Fibroblast of the aortic adventitia (primary cell): ENCODE measurements at places on chromosomes 2 and 18. TPM values are rescaled to one million over a fixed set of nuclear protein-coding genes. Genes with fewer than 3 reads are reported as not detected.

DNA sequence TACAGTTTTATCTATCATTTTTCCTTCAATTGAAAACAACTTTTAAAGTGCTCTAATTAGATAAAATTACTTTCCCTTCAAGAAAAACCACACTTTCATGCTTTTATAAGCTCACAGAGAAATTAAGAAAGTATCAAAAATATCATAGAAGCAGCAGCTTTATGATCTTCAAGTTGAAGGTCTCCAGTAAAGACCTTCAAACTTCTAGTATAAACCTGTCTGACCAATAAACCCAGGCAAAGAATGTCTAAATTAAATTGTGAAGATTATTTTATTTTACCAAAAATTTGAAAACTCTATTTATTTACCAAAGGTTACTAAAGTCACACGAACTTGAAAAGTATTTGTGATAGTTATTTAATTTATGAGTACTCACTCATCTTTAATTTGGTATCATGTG, 9.3 kb upstream of the SCTR start:
- no peak for DNase-seq

- peak; percentile 76 for DNase-seq
These were observed 84.3 kb downstream of the MCFD2 start for GRCh38 chr2:46831051-46831868.

The KCNF1 gene
- not detected in 2 replicates for total RNA-seq

- DNase-seq, result no peak
These were observed 130.8 kb upstream of the TWIST2 start for GRCh38 chr2:238717084-238717483.

DNA sequence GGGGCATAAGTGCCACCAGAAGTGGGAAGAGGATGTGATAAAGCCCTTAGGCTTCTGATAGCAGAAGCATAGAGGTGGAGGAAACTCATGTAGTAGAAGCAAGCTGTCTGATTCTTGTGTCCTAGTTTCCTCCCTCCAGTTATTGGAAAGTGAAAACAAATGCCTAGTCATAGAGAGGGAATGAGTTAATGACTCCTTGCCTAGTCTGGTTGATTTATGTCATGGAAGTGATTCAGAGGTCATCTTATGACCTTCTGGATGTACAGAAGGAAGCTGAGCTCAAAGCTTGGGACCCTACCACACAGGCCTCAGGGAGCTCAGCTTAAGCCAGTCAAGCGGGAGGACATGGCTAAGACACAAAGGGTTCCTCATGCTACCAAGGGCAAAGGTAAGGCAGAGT, 232.2 kb downstream of the THSD7B start:
- DNase-seq, result no peak

The MEIS1 gene
- 65.0 and 78.2 TPM in 2 replicates for total RNA-seq

The RESP18 gene
- total RNA-seq, result not detected in 2 replicates

The TLX2 gene
- not detected in 2 replicates for total RNA-seq

GRCh38 chr18:59021500-59021899, 118.2 kb upstream of the SEC11C start:
- no peak for DNase-seq

The EFR3B gene
- 0.99 and 1.1 TPM in 2 replicates for total RNA-seq

- DNase-seq, result no peak
These were observed 55.9 kb downstream of the SDC1 start for GRCh38 chr2:20168727-20169696.

DNA sequence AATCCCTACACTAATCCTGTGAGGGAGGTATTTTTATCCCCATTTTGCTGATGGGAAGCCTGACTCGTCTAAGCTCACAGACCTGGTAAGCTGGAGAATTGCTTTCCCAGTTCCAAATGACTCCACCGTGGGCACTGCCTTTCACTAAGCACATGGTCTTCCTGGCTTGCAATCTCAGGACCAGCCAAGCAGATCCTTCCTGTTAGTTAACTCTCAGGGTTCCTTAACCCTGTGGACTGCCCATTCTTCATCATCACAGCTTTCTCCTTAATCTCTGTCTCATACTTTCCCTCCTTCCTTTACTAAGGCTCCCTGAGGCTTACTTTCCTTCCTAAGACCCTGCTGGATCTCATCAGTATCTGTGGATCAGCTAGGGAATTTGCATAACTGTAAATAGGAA, 122.2 kb upstream of the ZEB2 start:
- DNase-seq, result no peak

The OR6B2 gene
- not detected in 2 replicates for total RNA-seq

The TNFRSF11A gene
- total RNA-seq, result 0.08 and 1.1 TPM in 2 replicates

DNA sequence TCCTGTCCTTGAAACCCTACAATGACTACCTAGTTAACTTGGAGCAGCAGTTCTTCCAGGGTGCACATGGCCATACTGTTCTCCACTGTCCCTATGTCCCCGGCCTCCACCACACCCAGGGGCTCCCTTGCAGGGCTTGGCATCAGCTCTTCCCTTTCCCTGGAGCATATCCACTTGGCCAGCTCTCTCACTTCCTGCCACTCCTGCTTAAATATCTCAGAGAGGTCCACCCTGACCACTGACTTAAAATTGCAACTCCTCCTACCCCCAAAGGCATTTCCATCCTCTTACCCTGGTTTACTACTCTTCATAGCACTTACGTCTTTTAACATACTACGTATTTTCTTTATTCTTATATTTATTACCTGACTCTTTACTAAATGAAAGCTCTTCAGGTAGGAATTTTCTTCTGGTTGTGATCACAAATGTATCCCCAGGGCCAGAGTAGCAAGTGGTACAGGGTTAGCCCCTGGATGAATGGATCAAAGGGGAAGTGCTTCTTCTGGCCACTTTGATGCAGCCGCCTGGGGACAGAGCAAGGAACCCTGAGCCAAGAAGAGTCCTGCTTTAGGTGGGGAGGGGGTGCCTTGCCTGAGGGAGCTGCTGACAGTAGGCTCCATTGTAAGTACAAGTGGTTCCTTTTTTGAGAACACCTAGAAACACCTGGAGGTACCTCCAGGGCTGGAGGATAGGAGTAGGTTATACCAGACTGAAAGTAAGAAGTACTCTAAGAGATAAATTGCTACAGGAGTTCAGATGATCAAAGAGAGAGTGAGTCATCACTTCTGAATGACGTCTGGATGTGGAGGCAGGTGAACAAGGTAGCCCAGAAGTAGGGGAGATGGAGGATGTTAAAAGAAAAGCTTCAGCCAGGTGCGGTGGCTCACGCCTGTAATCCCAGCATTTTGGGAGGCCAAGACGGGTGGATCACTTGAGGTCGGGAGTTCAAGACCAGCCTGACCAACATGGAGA, 82.2 kb downstream of the SOCS6 start:
- no peak for DNase-seq

- no peak for DNase-seq
These were observed 79.1 kb upstream of the TANC1 start for GRCh38 chr2:158889135-158889853.

DNA sequence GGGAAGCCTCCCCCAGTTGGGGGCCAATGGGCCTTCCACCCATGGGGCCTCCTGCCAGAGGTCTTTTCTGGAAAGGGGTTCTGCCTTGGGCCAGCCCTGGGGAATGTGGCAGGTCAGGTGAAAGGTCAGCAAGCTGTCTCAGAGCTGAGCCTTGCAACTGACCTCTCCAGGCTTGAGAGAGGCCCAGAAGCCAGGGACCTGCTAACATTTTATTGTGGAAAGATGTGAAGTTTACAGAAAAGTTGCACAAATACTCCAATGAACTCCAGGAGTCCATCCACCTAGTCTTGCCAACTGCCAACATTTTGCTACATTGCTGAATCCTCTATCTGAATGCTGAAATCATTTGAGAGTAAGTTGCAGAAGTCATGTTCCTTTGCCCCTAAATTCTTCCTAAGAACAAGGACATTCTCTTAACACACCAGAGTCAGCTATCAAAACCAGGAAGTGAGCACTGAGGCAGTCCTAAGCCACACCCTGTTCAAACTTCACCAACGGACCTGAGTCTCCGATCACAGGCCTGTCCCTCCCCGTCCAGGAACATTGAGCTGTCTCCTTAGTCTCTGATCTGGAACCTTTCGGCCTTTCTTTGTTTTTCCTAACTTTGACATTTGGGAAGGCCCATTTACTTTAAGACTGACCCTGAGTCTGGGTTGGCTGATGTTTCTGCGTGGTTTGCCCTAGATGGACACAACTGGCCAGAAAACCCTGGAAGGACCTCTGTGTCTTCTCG, 4.0 kb downstream of the SNORC start:
- DNase-seq, result no peak

GRCh38 chr18:38941711-38942561, 1376.3 kb upstream of the CELF4 start:
- DNase-seq, result no peak

The LBH gene
- 21.1 and 61.2 TPM in 2 replicates for total RNA-seq

The TRIM43 gene
- total RNA-seq, result not detected in 2 replicates

GRCh38 chr2:100071335-100072043, 70.9 kb downstream of the AFF3 start:
- DNase-seq, result no peak

The IER3IP1 gene
- 10.5 and 24.8 TPM in 2 replicates for total RNA-seq

DNA sequence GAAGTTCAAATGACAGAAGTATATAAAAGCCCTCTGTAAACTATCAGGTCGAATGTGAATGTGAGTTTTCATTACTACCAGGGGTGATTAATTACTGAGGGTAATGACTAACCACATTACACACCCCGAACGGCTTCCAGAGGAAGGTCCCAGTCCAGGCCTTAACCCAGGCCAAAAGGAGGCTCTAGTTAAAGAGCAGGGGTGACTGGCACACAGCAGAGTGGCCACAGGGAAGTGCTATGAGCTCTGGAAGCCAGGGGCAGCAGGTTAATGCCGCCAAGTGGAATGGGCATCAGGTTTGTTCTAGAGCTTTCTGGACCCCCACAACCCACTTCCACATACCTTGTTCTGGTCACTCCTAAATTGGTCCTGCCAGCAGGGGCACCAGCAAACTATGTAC, 87.7 kb downstream of the BCL11A start:
- no peak for DNase-seq

- DNase-seq, result no peak
These were observed 492.5 kb downstream of the NR4A2 start for GRCh38 chr2:155839991-155840390.

GRCh38 chr2:205995260-205995659, 90.7 kb downstream of the INO80D start:
- no peak for DNase-seq

DNA sequence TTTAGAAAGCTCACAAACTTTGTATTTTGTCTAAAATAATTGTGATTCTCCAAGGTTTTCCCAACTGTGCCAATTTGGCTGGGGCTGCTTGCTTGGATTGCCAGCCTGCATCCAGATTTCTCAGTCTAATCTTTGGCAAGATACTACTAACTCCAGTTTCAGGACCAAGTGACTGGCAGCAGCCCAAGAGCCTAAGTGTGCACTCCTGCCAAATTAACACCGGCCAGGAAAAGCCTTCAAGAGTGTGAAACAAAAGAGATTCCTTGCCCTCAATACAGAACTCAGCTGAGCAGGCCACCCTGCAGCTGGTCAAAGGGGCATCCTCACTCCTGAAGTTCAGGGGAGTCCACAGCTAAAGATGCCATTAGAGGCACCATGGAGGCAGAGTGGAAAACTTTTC, 589.0 kb upstream of the ACVR2A start:
- DNase-seq, result peak; percentile 6

GRCh38 chr2:239945751-239946561, 79.2 kb downstream of the NDUFA10 start:
- DNase-seq, result no peak

- DNase-seq, result peak; percentile 62
These were observed 13.2 kb upstream of the MYO1B start for GRCh38 chr2:191231995-191232394.

DNA sequence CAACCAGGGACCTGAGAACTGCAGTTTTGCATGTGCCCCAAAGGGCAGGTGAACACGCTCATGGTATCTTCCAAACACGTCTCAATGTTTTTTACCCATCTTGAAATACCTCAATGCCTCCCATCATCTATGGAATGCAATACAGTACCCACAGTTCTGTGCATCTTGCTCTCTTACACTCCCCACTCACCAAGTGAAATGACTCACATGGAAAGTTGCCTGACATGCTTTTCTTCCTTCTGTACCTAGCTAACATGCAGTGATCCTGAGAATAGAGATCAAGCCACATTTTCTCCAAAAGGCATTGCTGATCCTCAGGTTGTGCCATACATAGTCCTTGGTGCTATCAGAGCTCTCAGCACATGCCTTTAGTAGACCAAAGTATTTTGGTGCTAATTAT, 373.9 kb downstream of the GPD2 start:
- DNase-seq, result no peak

The TUBB8B gene
- total RNA-seq, result not detected in 2 replicates

DNA sequence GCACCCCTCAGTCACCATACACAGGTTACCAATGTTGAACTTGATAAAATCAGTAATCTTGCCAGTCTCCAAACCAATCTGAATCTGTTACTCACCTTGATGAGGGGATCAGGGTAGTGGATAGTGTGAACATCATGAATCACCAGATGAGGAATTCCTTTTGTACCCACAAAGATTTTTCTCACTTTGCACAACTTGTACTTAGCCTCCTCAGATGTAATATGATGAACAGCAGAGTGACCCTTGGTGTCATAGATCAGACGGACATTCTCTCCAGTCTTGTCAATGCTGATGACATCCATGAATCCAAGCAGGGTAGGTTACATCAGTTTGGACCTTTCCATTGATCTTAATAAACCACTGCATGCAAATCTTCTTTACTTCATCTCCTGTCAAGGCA, 54.7 kb downstream of the MDH1 start:
- DNase-seq, result no peak

- DNase-seq, result no peak
These were observed 63.9 kb downstream of the GATA6 start for GRCh38 chr18:22233266-22233665.
